A172 (cell line): ENCODE measurements at places on chromosomes 12 and 14. TPM values are rescaled to one million over a fixed set of nuclear protein-coding genes. Genes with fewer than 3 reads are reported as not detected.

- DNase-seq = no peak
Measured at GRCh38 chr12:93425736-93426411, 15.9 kb downstream of the UBE2N start.

GRCh38 chr12:3697311-3697870 is 55.5 kb downstream of the CRACR2A start:
- DNase-seq = no peak

DNA sequence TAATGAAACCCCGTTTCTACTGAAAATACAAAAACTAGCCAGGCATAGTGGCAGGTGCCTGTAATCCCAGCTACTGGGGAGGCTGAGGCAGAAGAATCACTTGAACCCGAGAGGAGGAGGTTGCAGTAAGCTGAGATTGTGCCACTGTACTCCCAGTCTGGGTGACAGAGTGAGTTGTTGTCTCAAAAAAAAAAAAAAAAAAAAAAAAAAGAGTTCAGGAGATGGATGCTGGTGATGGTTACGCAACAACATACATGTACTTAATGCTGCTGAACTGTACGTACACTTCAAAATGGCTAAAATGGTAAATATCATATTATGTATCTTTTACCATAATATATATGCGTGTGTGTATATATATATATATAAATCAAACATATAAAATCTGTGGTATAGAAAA is 29.0 kb downstream of the ACTN1 start:
- DNase-seq = no peak

- no peak for DNase-seq
Measured at GRCh38 chr14:56135001-56135400, 16.8 kb downstream of the PELI2 start.

DNA sequence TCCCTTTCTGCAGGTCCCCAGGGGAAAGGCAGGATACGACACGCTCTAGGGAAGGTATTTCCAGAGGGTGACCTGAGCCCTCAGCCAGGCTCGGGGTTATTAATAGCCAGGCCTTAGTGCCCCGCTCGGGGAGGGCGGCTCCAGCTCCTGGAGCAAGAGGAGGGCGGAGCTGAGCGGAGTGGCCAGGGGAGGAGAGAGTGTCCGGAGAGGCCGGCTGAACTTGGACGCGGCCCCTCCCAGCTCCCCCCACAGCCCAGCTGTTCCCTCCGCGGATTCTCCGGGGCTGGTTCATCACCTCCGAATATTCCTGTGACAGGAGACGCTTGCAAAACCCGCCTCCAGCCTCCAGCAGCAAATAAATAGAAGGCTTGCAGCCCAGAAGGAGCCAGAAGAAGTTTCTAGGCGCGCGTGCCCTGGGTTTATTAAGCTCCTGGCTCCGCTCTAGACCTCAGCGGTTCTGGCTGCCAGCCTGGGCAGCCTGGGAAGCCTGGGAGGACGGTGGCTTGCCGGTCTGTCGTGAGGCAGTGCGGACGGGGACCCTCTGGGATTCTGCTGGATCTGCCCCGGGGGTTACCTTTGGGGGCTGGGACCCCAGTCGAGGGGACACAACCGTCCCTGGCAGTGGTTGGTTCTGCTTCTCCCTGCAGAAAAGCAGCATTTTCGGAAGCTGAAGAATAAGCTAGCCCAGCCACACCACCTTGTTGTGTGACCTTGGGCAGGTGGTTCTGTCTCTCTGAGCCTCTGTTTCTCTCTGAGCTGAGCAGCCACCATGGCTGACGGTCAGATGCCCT is at the start of gene HSPB8:
HSPB8 (plus strand) TSS at position 388 of the 791 bp plus-strand sequence; CDS start at position 770, 382 bp downstream.
- peak; percentile 91 for DNase-seq

- DNase-seq = no peak
Measured at GRCh38 chr14:35740215-35740614, 68.9 kb downstream of the RALGAPA1 start.

DNA sequence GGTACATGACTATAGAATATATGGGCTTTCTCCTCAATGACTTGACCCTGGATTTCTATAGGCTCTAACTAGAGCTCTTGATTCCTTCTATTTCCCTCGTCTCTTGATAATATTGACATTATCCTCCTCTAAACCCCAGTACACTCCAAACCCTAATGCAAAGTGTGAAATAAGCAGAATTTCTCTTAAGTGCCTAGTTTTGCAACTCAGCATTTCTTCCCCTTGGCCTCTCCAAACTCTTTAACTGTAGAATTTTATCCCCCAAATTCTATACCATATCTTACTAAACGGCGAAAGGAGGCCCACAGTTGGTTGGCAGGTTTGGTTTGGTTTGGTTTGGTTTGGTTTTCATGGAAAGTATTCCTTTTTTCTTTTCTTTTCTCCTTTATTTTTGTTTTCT is 498.7 kb downstream of the CCER1 start:
- no peak for DNase-seq

Gene TCL1B
- not detected in 2 replicates for total RNA-seq

DNA sequence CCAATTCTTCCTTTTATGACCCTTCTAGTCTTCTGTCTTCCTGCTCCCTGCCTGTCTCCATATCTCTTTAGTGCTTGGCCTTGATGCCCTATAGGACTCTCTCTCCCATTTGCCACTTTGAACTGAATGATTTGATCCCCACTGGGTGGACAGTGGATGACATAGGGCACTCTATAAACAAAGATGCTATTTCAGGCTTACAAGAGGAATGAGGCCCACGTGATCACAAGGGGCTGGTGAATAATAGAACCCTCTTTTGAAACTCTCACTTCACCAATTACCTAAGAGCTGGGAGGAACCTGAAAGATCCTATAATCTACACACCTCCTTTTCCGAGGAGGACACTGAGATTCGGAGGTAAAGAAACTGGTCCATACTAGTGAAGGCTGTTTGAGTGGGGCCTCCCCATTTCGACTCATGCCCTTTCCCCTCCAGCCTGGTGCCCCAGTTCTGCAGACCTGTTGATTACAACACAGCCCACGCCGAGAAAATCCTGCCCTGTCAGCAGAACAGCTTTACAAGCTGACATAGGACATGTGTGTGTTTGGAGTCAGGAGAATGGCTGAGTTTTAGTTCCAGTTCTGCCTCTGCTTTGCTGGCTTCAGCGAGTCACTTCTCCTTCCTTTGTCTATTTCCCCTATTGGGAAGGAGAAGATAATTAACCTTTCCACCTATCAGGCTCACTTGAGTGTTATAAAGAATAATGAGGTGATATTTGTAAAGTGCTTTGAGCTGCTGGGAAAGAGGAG is 400.3 kb downstream of the ZFP36L1 start:
- no peak for DNase-seq

Gene SYNDIG1L
- total RNA-seq = not detected in 2 replicates

GRCh38 chr12:109994401-109995175 is 1.6 kb downstream of the GIT2 start:
- no peak for DNase-seq

DNA sequence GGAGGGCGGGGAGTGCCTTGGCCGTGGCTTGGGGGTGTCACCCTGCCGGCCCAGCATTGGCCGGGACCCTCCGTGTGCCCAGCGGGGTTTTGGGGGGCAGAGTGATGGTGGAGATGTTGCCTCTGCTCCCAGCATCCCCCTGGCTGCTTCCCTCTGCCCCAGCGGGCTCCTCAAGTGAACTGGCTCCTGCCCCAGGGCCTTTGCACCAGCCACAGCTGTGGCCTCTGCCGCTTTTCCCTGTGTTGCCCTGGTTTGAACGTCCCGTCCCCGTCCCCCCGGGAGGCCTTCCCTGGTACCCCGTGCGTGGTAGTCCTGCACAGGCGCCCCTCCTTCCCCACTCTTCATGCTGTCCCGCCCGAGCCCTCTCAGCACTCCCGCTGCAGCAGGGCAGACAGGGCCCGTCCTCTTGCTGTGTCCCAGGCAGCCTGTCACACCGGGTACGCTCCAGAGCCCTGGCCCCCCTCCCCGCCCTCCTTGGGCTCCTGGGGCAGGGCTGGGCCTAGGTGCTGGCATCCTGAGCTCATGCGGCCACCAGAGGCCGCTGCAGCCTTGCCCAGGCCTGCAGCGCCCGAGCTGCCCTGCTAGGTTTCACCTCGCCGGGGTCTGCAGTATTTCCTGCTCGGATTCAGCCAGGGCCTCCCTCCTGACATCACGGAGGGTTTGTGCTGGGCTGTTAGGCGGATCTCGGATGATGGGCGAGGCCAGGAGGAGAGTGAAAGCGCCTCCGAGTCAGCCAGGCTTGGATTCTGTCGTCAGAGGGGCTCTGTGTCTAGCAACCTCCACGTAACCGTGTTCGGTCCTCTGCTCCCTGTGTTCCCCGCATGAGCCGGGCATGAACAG is 9.5 kb downstream of the NOC4L start:
- DNase-seq = peak; percentile 43

DNA sequence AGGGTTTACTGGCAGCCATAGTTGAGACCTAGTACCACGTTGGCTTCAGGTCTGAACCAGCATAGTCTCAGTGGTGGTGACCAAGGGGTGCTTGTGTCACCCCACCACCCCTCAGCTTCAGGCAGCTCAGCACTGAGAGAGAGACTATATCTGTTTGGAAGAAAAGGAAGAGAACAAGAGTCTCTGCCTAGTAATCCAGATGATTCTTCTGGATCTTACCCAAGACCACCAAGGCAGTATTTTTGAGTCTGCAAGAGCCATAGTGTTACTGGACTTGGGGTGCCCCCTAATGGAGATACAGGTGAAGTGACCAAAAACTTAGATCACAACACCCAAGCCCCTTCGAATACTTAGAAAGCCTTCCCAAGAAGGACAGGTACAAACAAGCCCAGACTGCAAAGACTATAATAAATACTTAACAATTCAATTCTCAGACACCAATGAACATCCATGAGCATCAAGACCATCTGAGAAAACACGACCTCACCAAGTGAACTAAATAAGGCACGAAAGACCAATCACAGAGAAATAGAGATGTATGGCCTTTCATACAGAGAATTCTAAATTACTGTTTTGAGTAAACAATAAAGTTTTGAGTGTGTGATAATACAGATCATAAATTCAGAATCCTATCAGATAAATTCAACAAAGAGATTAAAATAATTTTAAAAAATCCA is 107.0 kb downstream of the HELB start:
- peak; percentile 38 for DNase-seq

- DNase-seq = peak; percentile 95
Measured at GRCh38 chr12:124422570-124423523, 128.0 kb downstream of the RFLNA start.

Gene GPR135
- total RNA-seq = 1.5 TPM in 2 replicates

GRCh38 chr14:53327716-53328115 is 174.6 kb upstream of the DDHD1 start:
- peak; percentile 21 for DNase-seq

DNA sequence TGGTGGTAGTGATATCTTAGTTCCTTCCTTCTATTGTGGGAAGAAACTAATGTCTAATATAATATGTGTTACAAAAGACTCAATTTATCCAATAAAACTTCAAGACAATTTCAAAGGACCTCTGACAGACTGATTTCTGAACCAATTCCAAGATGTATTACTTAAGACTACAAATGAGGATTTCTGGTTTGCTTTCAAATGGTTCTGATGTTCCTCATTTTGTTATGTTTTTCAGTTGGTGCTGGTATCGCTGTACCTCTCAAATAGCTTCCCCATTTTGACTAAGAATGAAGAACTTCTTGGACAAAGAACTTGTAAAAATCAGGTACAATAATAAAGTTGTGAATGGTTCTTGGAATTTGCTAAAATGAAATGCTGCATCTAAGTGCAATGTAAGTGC is 19.4 kb upstream of the MBIP start:
- no peak for DNase-seq

DNA sequence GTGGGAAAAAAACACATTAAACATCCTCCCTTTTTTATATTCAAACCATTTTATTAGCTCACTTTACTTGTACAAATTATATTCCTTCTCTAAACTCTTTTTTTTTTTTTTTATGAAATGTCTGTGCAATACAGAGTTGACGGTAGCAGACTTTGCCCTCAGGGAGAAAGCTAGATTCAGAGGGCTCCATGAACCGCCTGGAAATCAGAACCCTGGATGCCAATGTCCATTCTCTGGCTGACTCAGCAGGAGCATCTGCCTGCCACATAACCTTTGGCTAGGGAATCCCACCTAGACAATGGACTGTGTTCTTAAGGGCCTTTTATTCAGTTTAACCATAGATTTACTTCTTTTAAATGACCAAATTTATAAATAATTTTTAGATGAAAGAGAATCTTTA is 467.0 kb downstream of the MDGA2 start:
- no peak for DNase-seq

DNA sequence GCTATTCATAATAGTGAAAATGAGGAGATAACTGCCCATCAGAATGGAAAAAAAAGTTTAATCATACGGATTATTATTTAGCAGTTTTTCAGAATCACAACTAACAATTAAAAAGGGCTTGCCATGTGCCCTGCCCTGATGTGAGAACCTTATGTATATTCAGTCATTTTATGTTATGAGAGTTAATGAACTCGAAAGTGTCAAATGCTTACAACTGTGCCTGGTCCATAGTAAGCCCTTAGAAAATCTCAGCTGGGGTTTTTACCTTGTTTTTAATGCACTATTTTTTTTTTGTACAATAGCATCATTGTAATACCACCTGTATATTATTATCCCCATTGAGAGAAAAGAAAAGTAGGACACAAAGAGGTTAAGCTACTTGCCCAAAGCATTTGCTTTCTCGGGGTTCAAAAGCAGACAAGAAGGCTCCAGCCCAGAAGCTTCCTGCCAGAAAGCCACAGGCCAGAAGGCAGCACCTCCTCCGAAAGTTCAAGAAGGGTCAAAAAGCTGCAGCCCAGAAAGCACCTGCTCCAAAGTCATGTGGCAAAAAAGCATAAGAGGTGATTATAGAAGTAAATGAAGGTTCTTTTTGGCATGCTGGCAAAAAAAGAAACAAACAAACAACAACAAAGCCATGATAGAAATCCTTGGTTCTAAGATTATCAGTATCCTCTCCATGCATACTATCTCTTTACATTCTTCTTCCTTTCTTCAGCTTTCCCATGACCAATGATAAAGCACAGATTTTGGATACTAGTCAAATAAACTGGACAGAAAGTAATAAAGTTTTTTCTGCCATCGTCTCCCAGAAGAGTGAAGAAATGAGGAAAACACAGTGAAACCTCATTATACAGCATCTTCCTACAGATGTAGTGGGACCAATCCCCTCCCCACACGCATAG is 59.1 kb upstream of the NAP1L1 start:
- DNase-seq = no peak

Gene SDSL
- total RNA-seq = 12.9 and 13.6 TPM in 2 replicates

DNA sequence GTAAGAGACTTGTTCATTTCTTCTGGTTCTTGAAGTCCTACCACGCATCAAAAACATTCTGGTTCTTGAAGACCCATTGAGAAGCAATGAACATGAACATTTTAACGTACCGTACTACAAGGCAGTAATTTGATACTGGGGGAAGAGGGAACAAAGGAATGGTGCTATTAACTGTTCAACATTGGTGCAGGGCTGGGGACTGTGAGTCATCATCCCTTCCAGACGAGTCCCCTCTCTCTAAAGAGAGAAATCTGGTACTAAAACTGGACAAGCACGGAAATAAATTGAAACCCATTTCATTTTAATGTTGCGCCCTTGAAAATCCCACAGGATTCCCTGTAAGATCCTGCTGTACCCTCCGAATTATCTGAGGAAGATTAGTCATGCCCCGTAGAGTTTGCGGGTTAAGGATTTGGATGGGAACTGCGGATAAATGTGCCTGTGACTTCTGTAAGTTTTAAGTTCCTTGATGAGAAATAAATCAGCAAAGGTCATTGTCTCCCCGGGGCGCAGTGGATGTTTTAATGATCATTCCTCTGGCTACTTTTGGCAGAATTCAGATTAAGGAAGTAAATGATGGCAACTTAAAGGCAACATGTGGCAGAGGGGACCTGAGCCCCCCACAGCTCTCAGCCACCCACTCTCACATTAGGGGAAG is 78.6 kb downstream of the KCNK13 start:
- peak; percentile 75 for DNase-seq
